ENCODE measurements at places on chromosomes 6 and 20.

- no peak for DNase-seq
Measured at GRCh38 chr20:25389401-25389857, 1.2 kb downstream of the ABHD12 start.

- no peak for DNase-seq
Measured at GRCh38 chr6:38738261-38738660, 23.1 kb downstream of the DNAH8 start.

DNA sequence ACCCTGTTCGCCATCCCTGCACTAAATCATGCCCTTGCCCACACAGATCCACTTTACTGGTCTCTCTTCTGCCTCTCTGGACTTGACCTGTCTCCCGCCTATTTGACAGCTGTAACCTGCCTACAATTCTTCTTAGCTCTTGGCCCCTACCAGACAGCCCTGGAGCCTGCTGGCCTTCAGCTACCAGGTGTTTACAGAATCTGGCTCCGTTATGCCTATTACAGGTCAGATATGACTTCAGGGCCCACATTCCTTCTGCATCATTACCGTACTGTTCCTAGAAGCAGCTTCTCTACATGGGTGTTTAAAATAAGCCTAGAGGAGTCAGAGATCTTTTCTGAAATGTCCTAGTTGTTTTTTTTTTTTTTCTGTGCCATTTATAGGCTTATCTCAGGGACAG is 45.4 kb upstream of the CCN6 start:
- DNase-seq: no peak

- DNase-seq: no peak
Measured at GRCh38 chr20:21622097-21622857, 83.2 kb upstream of the PAX1 start.

- DNase-seq: peak; percentile 80
Measured at GRCh38 chr6:13412639-13413465, 74.5 kb downstream of the GFOD1 start.

- DNase-seq: no peak
Measured at GRCh38 chr6:38346291-38347079, 293.2 kb downstream of the BTBD9 start.

DNA sequence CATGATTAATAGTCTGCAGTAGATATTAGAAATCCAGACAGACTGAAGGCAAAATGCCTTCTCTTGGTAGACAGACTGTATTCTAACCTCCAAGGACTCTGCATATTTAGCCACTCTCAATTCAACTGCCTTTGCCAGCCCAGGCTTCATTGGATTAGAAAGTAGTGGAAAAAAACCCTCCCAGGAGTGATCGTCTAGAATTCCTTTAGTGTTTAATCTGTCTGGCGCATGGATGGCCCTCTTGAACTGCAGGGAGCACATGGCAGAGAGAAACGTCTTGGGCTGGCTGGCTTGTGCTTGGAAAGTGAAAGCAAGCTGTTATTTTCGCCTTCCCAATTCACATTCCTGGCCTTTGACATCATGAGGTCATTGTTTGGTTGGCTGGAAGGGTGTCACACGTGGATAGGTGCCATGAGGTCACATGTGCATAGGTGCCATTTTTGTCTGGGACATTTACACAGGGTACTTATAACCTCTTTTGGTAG is 30.9 kb upstream of the NEDD9 start:
- peak; percentile 44 for DNase-seq

- no peak for DNase-seq
Measured at GRCh38 chr6:72810571-72811280, 188.9 kb downstream of the KCNQ5 start.

DNA sequence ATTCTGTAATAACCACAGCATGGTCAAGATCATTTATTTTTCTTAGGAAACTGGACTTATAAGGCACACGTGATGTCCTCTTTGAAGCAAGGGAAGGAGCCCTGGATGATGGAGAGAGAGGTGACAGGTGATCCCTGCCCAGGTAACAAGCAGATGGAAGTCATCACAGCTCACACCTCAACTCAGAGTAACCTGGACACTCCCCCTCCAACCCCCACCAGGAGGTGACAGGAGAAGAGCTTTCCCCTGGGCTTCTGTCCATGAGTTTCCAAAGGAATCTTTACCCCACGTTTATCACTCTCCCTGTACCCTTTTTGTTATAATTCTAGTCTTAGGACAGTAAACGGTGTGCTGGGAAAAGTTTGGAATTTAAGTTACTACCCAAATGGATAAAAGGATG is 28.4 kb downstream of the ZNF334 start:
- DNase-seq: no peak

DNA sequence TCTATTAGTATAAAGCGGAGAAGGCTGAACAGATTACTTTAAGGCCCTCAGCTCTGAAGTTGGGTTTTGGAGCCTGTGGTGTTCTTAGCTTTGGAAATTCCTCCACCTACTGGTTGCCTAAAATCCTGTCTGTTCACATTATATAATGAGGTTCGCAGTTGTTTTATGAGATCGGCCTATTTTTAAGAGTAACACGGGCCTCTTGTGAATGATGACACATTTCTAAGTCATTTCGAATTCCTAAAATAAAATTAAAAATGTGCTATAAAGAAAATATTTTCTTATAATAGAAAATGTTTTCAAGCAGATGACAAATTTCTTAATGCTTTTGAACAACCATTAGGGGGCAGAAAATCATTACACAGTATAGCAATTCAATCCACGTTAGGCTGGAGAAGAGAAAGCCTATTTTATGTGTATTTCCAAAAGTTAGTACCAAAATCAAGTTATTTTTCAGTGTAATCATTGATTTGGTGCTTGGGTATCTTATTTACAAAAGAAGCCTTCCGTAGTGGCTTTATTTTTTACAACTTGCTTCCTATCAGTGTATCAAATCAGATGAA is 15.8 kb upstream of the FAM8A1 start:
- peak; percentile 67 for DNase-seq

DNA sequence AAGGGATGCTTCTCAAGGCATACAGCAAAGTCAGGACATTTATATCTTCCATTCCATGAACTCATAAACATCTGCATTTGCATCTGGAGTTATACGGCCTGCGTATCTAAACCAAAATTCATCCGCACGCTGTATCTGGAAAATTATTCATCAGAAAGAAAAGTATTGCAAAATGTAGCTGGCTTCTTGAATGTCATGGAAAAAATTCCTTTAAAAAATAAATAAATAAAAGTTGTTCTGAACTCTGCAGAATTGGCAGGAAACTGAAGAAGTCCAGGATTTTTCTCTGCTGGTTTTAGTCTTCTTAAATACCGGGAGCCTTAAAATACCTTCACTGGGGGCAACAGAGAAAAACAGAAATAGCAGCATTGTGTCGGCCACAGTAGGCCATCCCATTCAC is 23.7 kb upstream of the FOXF2 start:
- DNase-seq: no peak

- no peak for DNase-seq
Measured at GRCh38 chr6:91483415-91484105, 896.7 kb upstream of the MAP3K7 start.

DNA sequence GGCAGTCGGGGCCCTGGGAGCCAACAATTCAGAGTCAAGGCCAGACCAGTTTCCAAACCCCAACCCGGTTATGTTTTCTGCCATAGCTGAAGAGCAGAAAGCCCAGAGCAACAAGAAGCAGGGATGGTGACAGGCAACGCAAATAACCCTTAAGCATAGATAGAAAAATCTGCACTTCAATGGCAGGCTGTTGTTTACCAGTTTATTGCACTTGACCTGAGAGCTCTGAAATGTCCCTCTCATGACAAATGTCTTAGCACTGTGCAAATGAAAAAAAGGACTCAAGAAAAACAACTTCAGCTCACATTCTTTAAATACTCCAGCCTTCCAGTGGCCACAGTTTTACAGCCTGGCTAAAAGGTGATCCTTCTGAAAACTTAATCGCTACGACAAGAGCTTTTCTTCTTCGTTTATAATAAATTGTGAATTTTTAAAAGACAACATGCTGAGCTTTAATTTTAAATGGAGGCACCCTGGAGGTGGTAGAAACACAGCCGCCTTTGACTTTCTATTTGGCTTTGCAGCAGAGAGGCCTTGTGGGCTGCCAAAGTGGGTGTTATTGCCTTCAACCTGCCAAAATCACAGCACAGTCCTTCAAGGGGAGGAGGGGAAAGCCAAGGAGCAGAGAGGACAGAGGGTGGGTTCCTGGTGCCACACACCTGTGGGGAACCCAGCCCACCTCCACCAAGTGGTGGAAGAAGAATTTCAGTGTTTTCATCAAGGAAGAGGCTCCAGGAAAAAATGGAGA is 289.5 kb upstream of the CDYL start:
- DNase-seq: no peak

- DNase-seq: no peak
Measured at GRCh38 chr6:156242206-156242605, 535.0 kb upstream of the ARID1B start.

DNA sequence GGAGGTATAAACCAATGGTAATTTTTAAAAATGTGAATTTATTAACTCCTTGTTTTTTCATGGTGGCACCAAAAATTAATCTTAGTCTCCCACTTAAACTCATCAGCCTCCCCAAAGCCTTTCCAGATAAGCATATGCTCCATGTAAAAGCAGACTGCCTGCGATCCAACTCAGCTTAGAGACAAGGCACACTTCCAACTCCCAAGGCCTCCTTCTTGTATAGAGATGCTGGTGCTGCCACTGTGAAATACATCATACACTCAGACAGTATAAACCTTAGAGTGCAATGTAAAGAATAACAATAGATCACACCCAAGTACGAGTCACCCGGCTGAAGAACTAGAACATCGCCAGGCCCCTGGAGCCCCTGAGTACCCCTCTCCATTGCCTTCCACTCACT is 2.0 kb downstream of the ANKRD6 start:
- DNase-seq: no peak

GRCh38 chr6:158638324-158638854 is 6.2 kb downstream of the DYNLT1 start:
- no peak for DNase-seq

- no peak for DNase-seq
Measured at GRCh38 chr20:54321352-54322087, 113.6 kb downstream of the PFDN4 start.

DNA sequence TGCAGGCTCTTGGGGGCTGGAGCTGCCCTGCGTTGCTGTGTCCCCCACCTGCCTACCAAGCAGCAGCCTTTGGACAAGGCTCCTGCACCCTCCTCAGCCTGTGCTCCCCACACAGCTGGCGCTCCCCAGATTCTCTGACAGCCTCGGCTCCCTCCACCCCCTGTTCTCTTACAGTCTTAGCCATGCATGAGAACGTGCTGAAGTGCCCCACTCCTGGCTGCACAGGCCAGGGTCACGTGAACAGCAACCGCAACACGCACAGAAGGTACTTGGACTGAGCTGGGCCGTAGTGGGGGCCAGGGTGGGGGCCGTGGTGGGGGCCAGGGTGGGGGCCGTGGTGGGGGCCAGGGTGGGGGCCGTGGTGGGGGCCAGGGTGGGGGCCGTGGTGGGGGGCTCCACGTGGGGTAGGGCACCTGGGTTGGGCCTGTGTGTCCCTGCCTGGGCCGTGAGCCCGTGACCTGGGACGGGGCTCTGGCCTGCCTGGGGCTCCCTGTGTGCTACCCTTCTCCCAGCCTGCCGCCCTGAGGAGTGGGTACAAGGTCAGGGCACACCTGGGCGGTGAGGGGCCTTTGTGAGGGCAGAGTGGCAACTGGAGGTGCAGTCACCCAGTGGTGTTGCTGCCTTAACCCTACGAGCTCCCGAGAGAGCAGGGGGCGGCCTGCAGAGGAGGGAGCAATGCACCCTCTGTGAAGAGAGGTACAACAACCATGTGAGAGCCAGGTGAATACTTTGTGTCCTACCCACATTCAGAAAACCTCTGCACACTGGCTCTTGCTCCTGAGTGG is 43.5 kb upstream of the PCMTD2 start:
- no peak for DNase-seq

GRCh38 chr6:108851756-108852155 is 3.5 kb downstream of the ARMC2 start:
- no peak for DNase-seq

GRCh38 chr6:116439522-116440051 is 21.6 kb upstream of the CALHM6 start:
- no peak for DNase-seq
